ENCODE measurements at places on chromosomes 5 and 9. TPM values are rescaled to one million over a fixed set of nuclear protein-coding genes. Genes with fewer than 3 reads are reported as not detected.
A peak's percentile ranks its signal among the peaks of the same experiment; 100 is the strongest.

GRCh38 chr5:6365977-6366590 lies 12.3 kb downstream of the MED10 start:
- peaks cover 22% of the 10 kb centered on the region for H3K36me3 ChIP-seq
- H3K4me3 ChIP-seq = no peak overlapping the region
- H3K27ac ChIP-seq = no peak overlapping the region
- no peaks in the 10 kb centered on the region for H3K4me1 ChIP-seq
- H3K27me3 ChIP-seq = no peaks in the 10 kb centered on the region
- peak; percentile 36 for DNase-seq

The PGM5 gene
- not detected for total RNA-seq

The CRB2 gene
- total RNA-seq = 1.7 TPM

GRCh38 chr5:137409736-137410135 lies 89.4 kb downstream of the SPOCK1 start:
- H3K4me3 ChIP-seq = no peak overlapping the region
- no peak overlapping the region for H3K27ac ChIP-seq
- H3K27me3 ChIP-seq = no peaks in the 10 kb centered on the region
- no peak for DNase-seq

The SPATA31D4 gene
- total RNA-seq = not detected

GRCh38 chr9:34501889-34502425 lies 20.8 kb downstream of the ENHO start:
- peaks cover 40% of the 10 kb centered on the region for H3K27me3 ChIP-seq
- H3K36me3 ChIP-seq = no peaks in the 10 kb centered on the region

Data from endodermal cell (in vitro differentiated cells).